ENCODE measurements at places on chromosomes 1 and 21. TPM values are rescaled to one million over a fixed set of nuclear protein-coding genes. Genes with fewer than 3 reads are reported as not detected.

- no peak for DNase-seq
These were observed 5.7 kb upstream of the ADGRB2 start for GRCh38 chr1:31769720-31770390.

The ROR1 gene
- total RNA-seq = 21.5 TPM

The RUNX3 gene
- total RNA-seq = 0.38 TPM

The SPATA45 gene
- total RNA-seq = not detected

DNA sequence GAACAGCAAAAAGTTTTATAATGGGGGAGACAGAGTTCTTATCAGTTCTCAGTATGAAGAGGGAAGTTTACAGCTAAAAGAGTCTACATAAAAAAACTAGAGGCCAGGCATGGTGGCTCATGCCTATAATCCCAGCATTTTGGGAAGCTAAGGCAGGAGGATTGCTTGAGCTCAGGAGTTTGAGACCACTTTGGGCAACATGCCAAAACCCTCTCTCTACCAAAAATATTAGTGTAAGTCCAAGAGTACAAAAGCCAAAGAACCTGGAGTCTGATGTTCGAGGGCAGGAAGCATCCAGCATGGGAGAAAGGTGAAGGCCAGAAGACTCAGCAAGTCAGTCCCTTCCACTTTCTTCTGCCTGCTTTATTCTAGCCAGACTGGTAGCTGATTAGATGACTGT is 35.0 kb upstream of the ROR1 start:
- DNase-seq = no peak

The CRYBG2 gene
- 18.6 TPM for total RNA-seq

- no peak for DNase-seq
These were observed 8.4 kb downstream of the MMACHC start for GRCh38 chr1:45508295-45509151.

- no peak for DNase-seq
These were observed 1.8 kb downstream of the TMEM81 start for GRCh38 chr1:205082431-205082830.

The GUCA2A gene
- total RNA-seq = not detected

DNA sequence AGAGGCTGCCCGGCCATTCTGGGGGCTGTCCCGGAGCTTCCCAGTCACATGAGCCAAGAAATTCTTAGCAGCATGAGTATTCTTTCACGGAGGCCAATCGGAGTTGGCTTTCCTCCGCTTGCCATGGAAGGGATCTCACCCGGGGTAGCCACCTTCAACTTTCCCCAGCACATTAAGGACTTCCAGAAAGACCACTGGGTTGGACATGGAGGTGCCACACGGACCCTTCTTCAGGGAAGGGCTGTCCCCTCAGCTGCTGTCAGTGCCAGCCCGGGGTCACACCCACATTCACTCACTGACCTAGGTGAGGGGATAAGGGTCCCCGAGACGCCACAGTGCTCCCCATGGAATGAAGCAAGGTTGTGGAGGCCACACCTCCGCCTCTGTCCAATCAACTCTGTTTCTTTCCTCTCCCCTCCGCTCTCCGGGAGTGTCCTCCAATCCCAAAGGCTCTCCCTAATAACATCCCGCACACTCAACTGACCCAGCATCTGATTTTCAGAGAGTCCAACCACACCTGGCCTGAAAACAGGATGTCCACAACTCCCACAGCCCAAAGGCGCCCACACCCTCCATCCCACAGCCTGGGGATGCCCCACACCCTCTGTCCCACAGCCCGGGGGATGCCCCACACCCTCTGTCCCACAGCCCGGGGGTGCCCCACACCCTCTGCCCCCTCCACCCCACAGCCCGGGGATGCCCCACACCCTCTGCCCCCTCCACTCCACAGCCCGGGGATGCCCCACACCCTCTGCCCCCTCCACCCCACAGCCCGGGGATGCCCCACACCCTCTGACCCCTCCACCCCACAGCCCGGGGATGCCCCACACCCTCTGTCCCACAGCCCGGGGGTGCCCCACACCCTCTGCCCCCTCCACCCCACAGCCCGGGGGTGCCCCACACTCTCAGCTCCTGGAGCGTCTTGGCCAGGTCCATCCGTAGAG is 19.4 kb downstream of the RSPH1 start:
- no peak for DNase-seq

DNA sequence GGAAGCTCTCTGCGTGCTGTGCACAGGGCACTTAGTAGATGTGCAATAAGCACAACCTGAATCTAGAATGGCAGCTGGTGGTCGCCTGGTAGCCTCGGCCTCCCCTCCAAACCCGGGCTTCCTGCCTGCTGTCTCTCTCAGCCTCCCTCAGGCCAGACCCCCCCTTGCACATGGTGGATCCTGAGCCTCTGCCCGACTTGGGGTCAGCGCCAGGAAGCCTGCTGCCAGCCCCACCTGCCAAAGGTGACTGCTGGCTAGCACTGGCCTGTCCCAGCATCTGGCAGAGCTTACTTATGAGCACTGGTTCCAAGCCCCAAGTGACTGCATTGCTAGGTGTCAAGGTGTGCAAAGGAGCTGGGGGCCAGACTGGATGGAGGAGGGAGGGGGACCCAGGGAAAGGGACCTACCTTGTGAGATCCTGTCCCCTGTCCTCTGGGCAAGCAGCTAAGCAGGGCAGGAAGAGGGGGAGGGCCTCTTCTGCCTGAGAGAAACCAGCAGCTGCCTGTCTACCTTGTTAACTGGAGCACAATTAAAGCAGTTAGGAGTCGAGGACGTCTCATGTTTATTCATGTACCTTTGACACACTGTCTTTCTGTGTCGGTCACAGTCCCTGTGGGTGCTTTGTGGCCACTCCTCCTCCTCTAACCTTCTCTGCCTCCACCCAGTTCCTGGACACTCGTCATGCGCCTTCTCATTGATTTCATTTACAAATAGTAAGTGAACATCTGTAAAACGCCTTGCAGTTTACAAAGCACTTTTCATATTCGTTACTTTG is 100.9 kb downstream of the DDX20 start:
- DNase-seq = no peak

Data from kidney epithelial cell (primary cell).